ENCODE measurements at places on chromosomes 5 and 9.

DNA sequence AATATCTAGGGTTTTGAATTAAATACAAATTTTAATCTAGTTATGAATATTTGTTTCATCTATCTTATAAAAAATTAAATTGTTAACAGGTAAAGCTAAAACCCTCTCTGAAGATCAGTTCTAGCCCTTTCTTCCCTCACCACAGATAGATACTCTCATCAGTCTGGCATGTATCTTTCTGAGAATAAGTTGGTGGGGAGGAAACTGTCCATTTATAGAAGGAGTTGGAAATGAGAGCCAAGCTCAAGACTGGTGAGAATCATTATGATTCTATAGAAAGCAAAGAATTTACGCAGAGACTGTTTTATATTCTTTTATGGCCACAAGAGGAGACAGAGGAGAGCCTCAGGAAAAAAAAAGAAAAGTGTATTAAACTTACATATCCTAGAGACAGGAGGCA is 59.0 kb downstream of the STARD4 start:
- DNase-seq = no peak

- no peak for DNase-seq
These were observed 461.1 kb upstream of the DAP start for GRCh38 chr5:11222169-11222568.

DNA sequence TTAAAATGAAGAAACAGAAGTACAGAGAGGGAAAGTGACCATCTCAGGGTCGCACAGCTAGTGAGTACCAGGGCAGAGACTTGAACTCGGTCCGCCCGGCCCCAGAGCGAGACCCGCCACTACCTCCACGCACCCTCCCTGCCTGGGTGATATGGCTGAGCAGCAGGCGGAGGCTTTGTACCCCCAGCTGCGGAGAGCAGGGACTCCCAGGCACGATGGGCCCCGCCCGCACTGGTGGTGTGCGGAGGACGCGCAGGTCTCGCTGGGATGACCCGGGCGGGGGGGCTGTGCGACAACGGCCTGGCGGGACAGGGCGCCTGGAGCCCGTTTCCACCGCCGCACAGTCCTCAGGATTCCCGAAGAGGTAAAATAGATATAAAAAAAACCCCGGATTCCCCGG is 64.7 kb upstream of the LARP1 start:
- DNase-seq = no peak

- no peak for DNase-seq
These were observed 420.4 kb upstream of the WWC1 start for GRCh38 chr5:167871091-167871490.

DNA sequence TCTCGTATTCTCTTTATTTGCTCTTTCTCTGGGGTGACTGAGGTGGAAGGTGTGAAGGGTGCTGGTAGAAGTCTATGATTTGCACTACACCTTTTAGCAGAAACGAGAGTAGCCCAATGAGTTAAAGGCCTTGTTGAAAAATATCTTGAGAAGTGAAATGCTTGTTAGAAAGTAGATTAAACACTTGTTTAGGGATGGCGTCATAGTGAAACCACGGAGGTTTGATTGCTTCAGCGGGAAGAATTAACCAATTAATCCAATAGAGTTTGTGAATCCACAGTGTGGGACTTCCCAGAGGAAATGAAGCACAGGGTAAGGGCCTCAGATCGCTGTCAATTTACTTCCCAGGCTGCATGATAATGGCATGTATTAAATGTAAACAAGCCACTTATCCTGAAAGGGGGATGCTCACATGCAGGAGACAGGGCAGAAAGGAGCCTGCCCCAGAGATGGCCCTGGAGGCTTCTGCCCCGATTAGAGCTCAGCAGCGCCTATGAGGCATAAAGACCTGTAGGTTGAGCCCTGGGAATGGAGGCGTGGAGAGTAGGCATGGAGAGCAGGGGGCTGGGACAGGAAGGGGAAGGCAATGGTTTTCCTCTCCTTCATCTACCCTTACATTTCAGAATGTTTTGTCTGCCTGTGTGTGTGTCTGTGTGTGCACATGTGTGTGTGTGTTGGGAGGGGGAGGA is 1.5 kb downstream of the FAM170A start:
- no peak for DNase-seq

All from HuH-7.5 (cell line).